Type B pancreatic cell (in vitro differentiated cells): ENCODE measurements at places on chromosomes 11 and 22. TPM values are rescaled to one million over a fixed set of nuclear protein-coding genes. Genes with fewer than 3 reads are reported as not detected.

The GP1BB gene
- 1.9 and 2.4 TPM in 2 replicates for total RNA-seq

The OR52M1 gene
- not detected in 2 replicates for total RNA-seq

The TBX10 gene
- not detected in 2 replicates for total RNA-seq

The VPREB1 gene
- not detected in 2 replicates for total RNA-seq

The MMP8 gene
- total RNA-seq, result not detected in 2 replicates

The TTLL8 gene
- total RNA-seq, result not detected in 2 replicates

DNA sequence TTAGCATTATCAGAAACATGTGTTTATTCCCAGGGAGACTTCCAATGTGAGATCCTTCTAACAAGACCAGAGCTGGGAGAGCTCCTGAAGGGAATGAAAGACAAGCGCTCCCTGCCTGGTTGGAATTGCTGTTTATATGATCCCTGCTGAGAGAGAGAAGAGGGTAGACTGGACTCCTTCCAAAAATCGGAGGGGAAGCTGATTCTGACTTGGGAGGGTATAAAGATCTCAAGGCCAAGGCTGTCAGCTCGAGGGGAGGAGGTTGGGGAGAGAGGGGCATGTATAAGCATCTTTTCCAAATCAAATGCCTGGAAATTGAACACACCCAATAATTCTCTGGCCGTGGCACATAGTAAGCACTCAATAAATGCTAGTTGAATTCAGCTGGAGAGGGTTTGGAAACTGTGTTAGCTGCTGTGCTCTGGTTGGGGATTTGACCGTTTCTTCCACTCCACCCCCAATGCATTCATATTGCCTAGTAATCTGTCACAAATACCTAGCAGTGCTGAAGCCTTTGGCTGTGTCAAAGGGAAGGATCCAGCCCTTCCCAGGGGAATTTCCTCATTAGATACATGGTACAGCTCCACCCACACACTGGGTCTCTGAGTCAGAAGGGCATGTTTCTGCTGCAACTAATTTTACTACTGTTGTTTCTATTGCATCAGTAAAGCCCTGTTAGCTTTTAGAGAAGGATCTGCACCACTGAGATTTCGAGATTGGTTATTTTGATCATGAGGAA is 61.5 kb downstream of the CACNG2 start:
- DNase-seq, result no peak

- no peak for DNase-seq
Observed at GRCh38 chr11:103940551-103940950, 95.9 kb upstream of the DDI1 start.

DNA sequence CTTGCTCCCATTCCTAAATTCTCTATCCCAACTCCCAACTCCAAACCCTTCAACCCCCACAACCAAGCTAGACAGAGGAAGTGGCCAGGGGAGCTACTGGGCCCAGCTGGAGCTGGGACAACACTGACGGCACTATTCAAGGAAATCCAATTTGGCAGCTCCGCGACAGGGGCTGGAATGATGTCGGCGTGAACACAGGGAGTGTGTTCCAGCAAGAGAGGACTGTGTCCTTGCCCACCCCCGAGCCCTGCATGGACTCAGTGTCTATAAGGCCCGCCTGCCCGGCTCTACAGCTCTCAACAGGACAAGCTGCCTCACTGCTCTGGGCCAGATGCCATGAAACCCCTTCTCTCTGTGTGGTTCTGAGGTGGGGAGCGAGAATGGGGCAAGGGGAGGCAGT is 11.3 kb downstream of the PCSK7 start:
- DNase-seq, result no peak

DNA sequence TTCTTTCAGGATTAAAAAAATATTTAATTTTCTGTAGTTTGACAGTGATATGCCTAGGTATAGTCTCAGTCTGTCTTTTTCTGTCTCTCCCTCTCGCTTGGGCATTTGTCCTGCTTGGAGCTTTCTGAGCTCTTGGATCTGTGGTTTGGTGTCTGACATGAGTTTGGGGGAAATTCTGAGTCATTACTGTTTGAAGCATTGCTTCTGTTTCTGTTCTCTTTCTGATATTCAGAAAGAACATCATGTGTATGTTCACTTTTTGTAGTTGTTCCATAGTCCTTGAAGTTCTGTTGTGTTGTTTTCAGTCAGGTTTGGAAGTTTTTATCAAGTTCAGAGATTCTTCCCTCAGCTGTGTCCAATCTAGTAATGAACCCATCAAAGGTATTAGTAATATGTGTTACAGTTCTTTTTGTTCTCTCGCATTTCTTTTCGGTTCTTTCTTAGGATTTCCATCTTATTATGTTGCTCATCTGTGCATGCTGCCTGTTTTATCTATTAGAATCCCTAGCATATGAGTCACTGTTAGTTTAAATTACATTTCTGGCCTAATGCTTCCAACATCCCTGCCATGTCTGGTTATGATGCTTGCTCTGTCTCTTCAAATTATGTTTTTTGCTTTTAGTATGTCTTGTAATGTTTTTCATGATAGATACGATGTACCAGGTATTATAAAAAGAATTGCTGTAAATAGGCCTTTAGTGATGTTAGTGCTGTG is 48.4 kb downstream of the DDX10 start:
- DNase-seq, result no peak

DNA sequence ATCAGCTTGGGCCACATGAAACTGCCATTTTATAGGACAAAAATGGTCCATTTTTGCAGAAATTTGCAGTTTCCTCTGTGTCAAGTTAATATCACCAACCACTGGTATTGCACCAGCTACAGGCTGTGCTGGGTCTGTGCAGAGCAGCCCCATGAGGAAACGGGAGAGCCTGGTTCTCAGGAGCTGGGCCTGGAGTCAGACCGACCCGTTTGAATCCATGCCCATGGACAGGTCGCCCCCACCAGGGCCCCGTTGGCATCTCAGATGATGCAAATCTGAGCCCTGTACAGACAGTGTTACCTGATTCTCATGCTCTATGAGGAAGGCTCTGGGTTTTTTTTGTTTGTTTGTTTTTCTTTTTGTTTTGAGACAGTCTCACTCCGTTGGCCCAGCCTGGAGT is 9.8 kb upstream of the SEC14L6 start:
- no peak for DNase-seq

DNA sequence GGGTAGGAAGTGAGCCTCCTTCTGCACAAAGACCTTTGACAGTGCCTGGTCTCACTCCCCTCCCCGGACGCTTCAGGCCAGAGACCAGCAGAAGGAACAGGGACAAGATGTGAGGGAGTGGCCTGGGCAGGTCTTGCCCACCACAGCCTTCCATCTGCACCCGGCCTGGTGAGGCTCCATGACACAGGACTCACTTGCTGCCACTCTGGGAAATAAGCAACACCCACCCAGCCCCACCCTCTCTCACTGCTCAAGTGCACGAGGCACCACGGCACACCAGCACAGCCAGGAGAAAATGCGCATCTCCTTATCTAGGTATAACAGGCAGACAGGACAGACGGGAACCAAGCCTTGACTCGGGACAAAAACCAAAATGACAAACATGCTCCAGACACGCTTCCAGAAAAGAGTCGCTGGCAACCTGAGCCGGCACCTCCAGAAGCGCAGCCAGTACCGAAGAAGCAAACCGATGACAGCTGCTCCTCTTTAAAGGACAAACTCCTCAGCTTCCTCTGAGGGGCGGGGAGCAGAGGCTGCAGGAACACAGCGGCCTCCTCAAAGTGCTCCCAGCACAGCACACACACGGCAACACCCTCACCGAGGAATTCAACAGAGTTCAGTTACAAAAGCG is 41.7 kb downstream of the BRD1 start:
- no peak for DNase-seq

DNA sequence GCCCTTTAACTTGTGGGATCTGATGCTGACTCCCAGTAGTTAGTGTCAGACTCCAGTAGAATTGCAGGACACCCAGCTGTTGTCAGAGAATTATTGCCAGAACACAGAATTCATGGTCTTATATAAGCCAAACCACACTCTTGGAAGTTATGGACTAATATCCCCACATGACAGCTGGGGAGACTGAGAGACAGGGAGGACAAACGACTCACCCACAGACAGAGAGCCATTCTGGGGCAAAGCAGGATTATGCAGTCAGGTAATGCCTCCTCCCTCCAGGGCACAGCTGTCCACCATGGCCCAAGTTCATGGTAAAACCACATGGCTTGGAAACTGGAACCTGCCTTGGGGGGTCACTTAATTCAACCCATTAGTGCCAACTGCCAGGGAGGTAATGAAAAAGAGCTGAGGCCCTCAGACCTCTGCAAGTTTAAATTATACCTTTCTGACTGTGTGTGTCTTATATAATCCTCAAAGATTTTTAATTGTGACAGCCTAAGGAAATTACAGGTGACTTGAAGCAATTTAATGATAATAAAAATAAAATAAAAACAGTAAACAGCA is 299.5 kb downstream of the BUD13 start:
- DNase-seq, result no peak

GRCh38 chr11:122763108-122763507 is 75.2 kb upstream of the CRTAM start:
- no peak for DNase-seq

DNA sequence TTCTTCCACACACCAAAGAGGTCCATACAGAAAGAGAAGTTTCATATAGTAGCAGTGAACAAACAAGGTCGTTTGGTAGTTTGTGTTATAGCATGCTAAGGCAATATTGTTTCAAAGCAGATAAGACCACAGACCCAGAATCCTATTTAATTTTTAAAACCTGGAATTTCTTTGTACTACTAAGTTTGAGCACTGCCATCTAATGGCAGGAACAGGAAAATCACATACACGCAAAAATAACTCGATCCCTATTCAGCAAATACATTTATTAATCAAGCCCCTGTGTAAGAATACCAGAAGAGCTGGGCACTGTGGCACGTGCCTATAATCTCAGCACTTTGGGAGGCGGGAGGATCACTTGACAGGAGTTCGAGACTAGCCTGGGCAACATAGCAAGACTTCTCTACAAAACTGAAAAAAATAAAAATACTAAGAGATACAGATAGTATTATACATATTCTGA is 2.9 kb upstream of the BTBD10 start:
- no peak for DNase-seq

- DNase-seq, result no peak
Observed at GRCh38 chr11:46865340-46865739, 19.3 kb upstream of the CKAP5 start.

- no peak for DNase-seq
Observed at GRCh38 chr11:83151274-83151977, 5.5 kb upstream of the PCF11 start.

DNA sequence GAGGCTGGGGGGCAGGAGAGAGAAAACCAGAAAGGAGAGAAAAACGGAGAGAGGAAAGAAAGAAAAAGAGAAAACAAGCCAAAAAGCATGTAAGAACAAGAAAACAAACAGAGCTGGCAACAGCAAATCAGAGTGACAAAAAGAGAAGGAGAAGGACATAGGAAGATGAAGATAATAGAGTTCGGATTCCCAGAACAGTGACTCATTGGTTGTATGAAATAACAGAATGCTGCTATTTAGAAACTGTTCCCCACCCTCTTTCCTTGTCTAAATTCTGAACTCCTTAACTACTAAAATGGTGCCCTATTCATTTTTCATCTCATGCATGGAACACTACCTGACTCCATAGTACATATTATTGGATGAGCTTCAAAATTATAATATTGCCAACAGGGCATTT is 317.4 kb downstream of the C11orf87 start:
- no peak for DNase-seq

DNA sequence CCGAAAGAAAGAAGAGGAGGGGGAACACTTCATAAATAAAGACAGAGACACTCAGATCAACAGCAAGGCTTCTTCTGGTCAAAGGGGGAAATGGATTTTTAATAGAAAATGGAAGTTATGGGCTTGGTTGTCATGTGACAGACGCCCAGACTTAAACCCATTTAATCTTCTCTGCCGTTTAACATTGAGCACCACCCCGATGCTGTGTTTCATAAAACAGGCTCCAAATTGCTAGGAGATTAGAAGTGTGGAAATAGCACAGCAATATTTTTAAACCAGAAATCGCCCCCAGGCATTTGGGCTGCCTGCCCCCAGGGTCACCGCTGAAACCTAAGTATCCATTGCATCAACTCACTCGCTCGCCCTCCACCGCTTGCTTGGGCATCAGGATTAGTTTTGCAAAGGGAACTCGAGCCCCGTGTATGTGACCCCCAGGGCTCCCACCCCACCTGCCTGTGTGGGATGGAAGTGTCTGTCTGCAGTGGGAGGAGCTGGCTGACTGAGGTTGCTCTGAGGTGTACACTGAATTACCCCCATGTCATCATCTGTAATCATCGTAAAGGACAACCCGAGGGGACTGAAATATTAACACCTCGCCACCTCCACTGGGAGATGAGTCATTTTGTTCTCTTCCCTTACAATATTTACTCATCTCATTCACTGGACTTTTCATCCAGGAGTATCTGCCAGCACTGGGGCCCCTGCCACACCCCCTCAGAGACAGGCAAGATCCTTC is 10.7 kb downstream of the DSCAML1 start:
- DNase-seq, result no peak

- DNase-seq, result no peak
Observed at GRCh38 chr11:81644239-81644840, 1089.3 kb downstream of the FAM181B start.

- no peak for DNase-seq
Observed at GRCh38 chr22:24175160-24175808, 6.0 kb upstream of the SUSD2 start.

DNA sequence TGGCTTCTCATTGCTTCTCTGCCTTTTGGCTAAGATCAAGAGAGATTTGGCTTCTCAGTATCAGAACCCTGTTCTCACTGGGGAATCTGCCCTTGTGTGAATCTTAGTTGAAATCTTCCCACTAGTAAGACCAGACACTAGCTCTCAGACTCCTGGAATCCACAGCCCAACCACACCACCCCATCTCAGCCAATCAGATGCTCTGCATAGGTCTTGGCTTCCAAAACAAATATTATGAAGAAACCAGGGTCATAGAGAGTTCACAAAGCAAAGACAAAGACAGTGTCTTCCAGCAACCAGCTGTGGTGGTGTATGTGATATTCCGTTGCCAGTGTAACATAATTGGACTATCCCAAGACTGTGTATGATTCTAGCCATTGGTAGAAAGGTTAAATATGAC is 5.4 kb downstream of the OR8B12 start:
- no peak for DNase-seq

GRCh38 chr22:49066619-49067018 is 761.1 kb downstream of the BRD1 start:
- DNase-seq, result no peak

- no peak for DNase-seq
Observed at GRCh38 chr11:7964873-7965272, 374 bp downstream of the NLRP10 start.
